H9 (cell line): ENCODE measurements at places on chromosomes 7 and 10. TPM values are rescaled to one million over a fixed set of nuclear protein-coding genes. Genes with fewer than 3 reads are reported as not detected.

GRCh38 chr10:76115131-76115470 lies 683.7 kb downstream of the LRMDA start:
- H3K4me1 ChIP-seq, result no peaks in the 10 kb centered on the region
- H3K27me3 ChIP-seq, result no peaks in the 10 kb centered on the region; the same call in 1 of the 2 replicates
- H3K4me3 ChIP-seq, result no peak overlapping the region
- no peak for DNase-seq
- no peak overlapping the region for H3K27ac ChIP-seq

DNA sequence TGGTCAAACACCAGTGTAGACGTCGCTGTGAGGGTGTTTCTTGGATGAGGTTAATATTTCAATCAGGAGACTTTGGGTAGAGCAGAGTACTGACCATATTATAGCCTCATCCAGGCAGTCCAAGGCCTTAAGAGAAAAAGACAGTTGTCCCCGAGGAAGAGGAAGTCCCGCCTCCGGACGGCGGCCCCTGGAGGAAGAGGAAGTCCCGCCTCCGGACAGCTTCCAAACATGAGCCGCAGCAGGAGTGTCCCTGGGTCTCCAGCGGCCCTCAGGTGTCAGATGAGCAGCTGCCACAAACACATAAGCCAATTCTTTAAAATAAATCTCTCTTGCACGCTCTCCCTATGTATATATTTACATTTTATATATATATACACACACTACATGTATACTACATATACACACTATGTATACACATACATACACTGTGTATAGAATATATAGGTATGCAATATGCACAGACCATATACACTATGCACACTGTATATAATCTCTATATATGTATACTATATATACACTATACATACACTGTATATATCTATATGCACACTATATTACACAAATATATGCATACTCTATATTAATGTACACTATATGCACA lies 37.5 kb downstream of the PWWP2B start:
- no peaks in the 10 kb centered on the region for H3K27me3 ChIP-seq
- no peak for DNase-seq
- H3K4me3 ChIP-seq, result no peak overlapping the region
- H3K36me3 ChIP-seq, result no peaks in the 10 kb centered on the region
- H3K4me1 ChIP-seq, result no peaks in the 10 kb centered on the region

DNA sequence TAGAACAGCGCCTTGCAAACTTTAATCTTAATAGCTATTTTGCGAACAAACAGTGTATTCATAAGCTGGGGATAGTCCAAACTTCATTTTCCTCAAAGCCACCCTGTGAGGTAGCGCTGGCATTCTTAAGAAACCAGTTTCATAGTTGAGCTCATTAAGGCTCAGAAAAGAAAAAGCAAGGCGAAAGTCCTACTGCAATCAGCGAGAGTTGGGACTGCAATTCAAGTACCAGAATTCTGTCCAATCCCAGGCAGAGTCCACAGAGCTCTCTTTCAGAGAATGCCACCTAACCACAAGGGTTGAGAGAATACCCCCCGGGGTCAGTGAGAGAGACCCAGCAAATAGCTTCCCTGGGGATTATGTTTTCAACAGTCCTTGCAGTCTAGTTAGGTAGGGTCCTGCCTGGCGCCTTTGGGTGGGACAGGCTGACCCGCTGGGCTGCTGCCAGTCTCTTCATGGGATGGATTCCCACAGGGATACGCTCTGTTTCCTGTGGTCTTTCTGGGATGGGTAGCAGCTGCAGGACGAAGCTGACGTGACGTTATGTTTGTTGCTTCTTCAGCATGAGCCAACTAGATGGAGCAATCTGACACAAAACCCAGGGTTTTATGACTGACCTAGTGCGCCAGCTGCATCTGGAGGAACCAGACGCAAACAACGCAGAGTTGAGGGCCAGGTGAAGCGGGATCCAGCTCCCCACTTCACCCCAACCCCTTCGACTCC lies 16.0 kb downstream of the BMPER start:
- no peaks in the 10 kb centered on the region for H3K4me1 ChIP-seq
- H3K27me3 ChIP-seq, result no peaks in the 10 kb centered on the region; the same call in 1 of the 2 replicates
- no peak overlapping the region for H3K4me3 ChIP-seq

DNA sequence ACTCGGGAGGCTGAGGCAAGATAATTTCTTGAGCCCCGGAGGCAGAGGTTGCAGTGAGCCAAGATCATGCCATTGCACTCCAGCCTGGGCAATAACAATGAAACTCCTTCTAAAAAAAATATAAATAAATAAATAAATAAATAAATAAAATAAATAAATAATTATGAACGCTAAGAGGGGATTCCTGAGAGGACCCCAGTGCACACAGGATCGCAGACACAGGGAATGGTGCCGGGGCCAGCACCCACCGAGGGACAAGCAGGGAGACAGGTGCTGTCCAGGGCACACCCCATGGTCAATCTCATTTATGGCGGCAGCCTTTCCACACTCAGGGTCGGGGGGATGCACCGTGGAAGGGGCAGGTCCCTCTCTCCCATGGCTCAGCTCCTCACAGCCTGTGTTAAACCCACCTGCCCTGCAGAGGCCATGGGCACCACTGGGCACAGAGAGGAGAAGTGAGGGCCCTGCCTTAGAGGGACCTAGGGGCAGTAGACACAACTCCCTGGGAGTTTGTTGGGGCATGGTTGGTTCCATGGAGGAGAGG lies 2.2 kb upstream of the RAMP3 start:
- no peak overlapping the region for H3K27ac ChIP-seq
- H3K4me1 ChIP-seq, result no peaks in the 10 kb centered on the region
- peaks cover 10% of the 10 kb centered on the region; the same call in 1 of the 2 replicates for H3K27me3 ChIP-seq
- H3K36me3 ChIP-seq, result no peaks in the 10 kb centered on the region
- no peak overlapping the region for H3K4me3 ChIP-seq
- DNase-seq, result no peak

GRCh38 chr10:58651040-58651439 lies 138.4 kb downstream of the BICC1 start:
- H3K4me3 ChIP-seq, result no peak overlapping the region
- no peak overlapping the region for H3K27ac ChIP-seq
- H3K27me3 ChIP-seq, result no peaks in the 10 kb centered on the region
- no peaks in the 10 kb centered on the region for H3K4me1 ChIP-seq
- H3K36me3 ChIP-seq, result no peaks in the 10 kb centered on the region

DNA sequence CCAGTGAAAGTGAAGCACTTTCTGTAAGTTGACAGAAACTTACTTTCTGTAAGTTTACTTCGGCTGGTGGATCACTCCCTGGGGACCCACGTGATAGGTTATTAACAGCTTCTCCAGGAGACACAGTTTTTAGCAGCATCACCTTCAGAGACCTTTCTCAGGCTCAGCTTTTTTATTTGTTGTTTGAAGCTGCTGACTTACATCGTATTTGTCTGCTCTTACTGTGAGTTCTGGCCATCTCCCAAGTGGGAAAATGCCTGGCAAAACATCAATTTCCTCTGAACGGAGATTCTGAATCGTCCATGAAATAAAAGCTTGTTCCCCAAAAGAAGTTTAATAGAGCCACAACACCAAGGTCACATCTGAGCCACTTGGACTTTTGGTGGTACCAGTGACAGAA lies 178.7 kb upstream of the PODXL start:
- no peak overlapping the region for H3K4me3 ChIP-seq
- no peak for DNase-seq
- H3K27me3 ChIP-seq, result no peaks in the 10 kb centered on the region
- H3K4me1 ChIP-seq, result peaks cover 4% of the 10 kb centered on the region; the same call in 1 of the 2 replicates
- no peaks in the 10 kb centered on the region; the same call in 2 of the 3 replicates for H3K36me3 ChIP-seq

GRCh38 chr10:64708884-64709681 lies 1187.9 kb downstream of the REEP3 start:
- no peaks in the 10 kb centered on the region; the same call in 1 of the 2 replicates for H3K4me1 ChIP-seq
- H3K27ac ChIP-seq, result no peak overlapping the region
- H3K27me3 ChIP-seq, result no peaks in the 10 kb centered on the region
- no peak overlapping the region for H3K4me3 ChIP-seq
- no peak for DNase-seq

DNA sequence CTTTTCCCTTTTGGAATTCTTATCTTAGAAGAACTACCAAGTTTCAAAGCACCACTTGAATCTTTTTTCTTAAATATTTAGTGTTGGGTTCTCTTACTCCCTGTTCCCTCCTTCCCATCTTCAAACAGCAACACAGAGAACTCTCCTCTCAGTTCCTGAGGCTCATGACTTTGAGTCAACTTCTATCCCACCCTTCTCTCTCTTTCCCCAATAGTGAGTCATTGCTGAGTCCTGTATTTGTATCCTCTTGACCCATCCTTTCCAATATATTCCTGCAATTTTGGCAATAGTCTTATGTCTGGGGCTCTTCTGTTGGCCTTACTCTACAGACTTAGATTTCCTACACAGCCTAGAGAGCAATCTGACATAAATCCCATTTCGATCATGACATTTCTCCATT lies 20.8 kb upstream of the JCAD start:
- no peaks in the 10 kb centered on the region for H3K36me3 ChIP-seq
- no peak for DNase-seq
- no peak overlapping the region for H3K27ac ChIP-seq
- no peaks in the 10 kb centered on the region for H3K4me1 ChIP-seq
- no peaks in the 10 kb centered on the region for H3K27me3 ChIP-seq

DNA sequence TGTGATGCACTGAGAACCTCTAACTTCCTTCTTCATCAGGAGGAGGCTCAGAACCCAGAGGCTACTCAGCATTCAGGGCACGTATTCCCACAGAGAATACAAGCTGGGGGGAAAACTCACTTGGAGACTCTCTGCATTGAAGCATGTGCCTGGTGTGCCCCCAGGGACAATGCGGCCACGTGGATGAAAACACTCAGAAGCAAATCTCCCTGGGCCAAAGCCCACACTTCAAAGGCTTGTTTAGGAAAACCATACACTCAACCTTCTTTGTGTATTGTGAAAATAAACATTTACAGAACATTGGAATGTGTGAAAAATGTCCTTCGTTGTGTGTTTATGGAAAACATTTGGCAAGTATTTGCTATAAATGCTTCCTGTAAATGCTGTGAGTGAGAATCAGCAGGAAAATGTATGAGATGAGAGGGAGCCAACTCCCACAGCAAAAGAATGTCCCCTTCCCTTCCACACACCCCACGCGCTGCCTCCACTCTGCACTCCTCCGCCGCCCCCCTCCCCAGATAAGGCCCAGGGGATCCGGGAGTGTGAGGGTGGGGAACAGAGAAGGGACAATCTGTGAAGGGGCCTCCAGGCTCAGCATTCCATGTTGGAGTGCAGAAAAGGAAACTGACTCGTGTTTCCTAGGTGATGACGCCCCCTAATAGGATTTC lies 339.5 kb downstream of the ELMO1 start:
- no peak for DNase-seq
- H3K27me3 ChIP-seq, result no peaks in the 10 kb centered on the region
- no peak overlapping the region for H3K27ac ChIP-seq
- no peak overlapping the region for H3K4me3 ChIP-seq
- H3K4me1 ChIP-seq, result peaks cover 2% of the 10 kb centered on the region; the same call in 1 of the 2 replicates

DNA sequence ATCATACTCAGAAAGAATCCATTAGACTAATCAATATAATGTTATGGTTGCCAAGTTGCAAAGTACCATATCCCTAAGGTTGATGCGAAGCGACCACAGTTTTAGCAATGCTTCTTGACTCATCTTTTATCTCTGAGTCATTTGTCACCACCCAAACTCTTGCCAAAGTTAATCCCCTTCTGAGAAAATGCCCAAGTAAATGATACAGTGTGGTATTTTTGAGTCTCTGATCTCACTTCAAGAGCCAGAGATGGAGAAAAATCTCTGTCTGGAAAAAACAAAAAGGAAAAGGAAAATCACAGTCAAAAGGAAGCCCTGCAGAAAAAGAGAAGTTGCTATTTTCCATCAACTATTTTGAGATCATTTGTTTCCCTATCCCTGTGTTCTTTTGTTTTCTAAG lies 26.7 kb upstream of the OTUD1 start:
- H3K4me3 ChIP-seq, result no peak overlapping the region
- H3K27me3 ChIP-seq, result no peaks in the 10 kb centered on the region
- no peaks in the 10 kb centered on the region; the same call in 1 of the 2 replicates for H3K4me1 ChIP-seq
- no peak for DNase-seq
- H3K36me3 ChIP-seq, result no peaks in the 10 kb centered on the region

DNA sequence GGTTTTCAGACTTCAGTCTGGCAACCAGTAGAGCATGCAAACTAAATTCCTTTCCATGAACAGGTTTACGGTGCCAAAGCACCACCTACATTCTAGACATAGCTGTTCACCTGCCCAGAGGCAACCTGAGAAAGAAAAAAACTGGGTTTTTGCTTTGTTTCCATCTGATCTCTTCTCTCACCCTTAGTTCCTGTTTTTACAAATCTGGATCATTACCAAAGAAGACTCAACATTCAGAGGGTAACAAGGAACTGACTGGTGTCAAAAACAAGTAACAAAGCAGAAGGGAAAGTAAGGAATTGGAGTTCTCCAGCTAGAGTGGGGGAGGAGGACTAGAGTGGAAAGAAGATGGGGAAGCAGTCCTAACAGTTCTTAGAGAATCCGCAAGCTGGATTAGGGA lies 36.4 kb downstream of the CPVL start:
- peaks cover 10% of the 10 kb centered on the region for H3K36me3 ChIP-seq
- DNase-seq, result no peak
- no peaks in the 10 kb centered on the region for H3K27me3 ChIP-seq
- H3K4me3 ChIP-seq, result no peak overlapping the region
- no peaks in the 10 kb centered on the region for H3K4me1 ChIP-seq
- H3K27ac ChIP-seq, result no peak overlapping the region

DNA sequence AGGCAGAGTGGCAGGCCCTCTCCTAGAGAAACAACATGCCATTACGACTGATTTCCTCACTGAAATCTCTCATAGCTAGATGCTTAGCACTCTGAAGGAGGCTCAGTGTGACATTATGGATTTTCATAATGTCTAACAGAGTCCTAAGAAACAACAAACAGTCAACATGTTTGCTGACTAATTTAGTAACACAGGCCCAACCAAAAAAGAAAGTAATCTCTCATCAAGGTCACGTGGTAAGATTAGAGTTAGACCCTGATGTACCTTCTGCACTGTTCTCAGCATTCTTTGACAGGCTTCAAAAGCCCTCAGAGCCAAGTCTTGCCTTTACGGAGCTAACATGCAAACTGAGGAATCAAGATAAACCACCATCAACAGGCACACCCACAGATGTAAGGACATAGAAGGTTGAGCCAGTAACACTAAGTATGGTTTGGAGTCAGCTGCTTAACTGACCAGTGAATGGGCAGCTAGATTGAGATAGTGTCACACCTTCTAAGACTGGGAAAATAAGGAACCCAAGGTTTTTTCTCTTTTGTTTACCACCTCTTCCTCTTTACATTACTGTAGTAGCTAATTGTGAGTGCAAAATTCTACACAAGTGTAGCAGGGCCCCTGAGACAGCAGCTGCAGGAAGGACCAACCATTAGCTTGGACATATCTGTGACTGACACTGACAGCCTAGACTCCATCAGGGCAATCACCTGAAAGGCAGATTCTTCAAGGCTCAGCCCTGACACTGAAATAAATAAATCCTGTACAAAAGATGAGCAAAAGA lies 15.3 kb upstream of the KCNIP2 start:
- H3K4me3 ChIP-seq, result no peak overlapping the region
- no peak for DNase-seq
- no peaks in the 10 kb centered on the region for H3K27me3 ChIP-seq
- H3K4me1 ChIP-seq, result no peaks in the 10 kb centered on the region
- no peak overlapping the region for H3K27ac ChIP-seq
- peaks cover 8% of the 10 kb centered on the region for H3K36me3 ChIP-seq

DNA sequence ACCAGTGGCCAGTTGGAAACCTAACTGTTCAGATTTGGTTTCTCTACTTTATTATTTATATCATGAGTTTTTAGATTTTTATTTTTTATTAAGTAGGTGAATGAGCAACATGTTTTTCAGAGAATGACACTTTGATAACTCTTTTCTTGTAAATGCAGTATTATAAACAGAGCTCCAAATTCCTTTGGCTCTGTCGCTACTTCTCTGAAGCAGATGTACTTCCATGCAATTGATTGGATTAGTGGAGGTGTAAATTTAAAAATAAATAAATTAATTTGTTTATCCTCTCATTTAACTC lies 34.3 kb upstream of the ICA1 start:
- no peaks in the 10 kb centered on the region for H3K4me1 ChIP-seq
- no peak overlapping the region for H3K4me3 ChIP-seq

The STK31 gene
- 0.24 and 0.33 TPM in 2 replicates for total RNA-seq

The CALCR gene
- total RNA-seq, result 0.44 and 0.52 TPM in 2 replicates

The ACHE gene
- 5.7 and 7.0 TPM in 2 replicates for total RNA-seq

The ANKRD61 gene
- total RNA-seq, result 0.24 TPM in 1 of 2 replicates, not detected in the other

The IDI2 gene
- total RNA-seq, result not detected in 2 replicates
